ENCODE measurements at places on chromosomes 7 and 10. TPM values are rescaled to one million over a fixed set of nuclear protein-coding genes. Genes with fewer than 3 reads are reported as not detected.

Gene ATG9B
- 3.6 TPM for total RNA-seq

Gene CYP3A7
- not detected for total RNA-seq

Gene BLNK
- total RNA-seq = 3.6 TPM

Gene SLC4A2
- total RNA-seq = 9.4 TPM

Gene PVRIG
- 13.9 TPM for total RNA-seq

Gene TMEM270
- total RNA-seq = not detected
